ENCODE measurements at places on chromosomes 12 and 14. TPM values are rescaled to one million over a fixed set of nuclear protein-coding genes. Genes with fewer than 3 reads are reported as not detected.

WDHD1 gene
- 3.4 TPM for total RNA-seq

DNA sequence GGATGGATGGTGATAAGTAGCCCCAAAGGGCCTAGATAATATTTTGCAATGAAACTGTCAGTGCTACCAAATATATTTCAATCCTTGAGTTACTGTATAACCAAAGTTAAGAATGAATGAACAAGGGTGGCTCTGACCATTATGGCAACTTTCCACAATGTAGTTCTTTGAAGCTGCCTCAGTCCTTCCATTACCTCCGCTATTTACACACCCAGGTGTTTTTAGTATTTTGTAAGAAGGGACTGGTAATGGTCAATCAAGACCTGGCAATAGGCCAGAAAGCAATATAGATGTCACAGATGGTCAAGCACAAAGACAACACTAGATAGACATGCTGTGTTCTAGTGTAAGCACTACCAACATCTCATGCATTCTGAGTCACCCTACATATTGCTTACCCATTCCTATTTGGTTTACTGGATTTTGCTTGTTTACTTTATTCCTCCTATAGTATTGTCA, 16.3 kb downstream of the DUSP16 start:
- no peak for DNase-seq

SLCO1B1 gene
- total RNA-seq: not detected

- DNase-seq: no peak
Observed at GRCh38 chr12:68403711-68404110, 71.5 kb upstream of the MDM1 start.

- no peak for DNase-seq
Observed at GRCh38 chr12:31390991-31391390, 65.0 kb upstream of the SINHCAF start.

GRCh38 chr14:99124482-99125105, 147.4 kb downstream of the BCL11B start:
- no peak for DNase-seq

NTN4 gene
- total RNA-seq: 74.1 TPM

DNA sequence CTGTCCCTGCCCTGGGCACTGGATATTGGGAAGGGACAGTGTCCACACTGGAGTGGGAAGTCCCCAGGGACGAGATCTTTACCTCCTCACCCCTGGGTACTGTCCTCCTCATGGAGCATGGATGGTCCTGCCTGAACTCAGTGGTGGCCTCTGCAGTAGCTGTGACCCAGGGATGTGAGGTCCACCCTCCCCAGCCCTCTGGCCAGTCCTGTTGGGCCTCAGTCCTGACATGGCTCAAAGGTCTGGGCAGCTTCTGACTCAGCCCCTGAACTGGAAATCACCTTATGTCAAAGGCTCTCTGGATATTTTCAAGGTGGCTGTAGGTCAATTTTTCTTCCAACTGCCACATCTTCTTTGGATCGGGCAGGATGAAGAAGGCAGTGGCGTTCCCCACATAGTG, 24.4 kb downstream of the SERPINA1 start:
- DNase-seq: no peak

DNA sequence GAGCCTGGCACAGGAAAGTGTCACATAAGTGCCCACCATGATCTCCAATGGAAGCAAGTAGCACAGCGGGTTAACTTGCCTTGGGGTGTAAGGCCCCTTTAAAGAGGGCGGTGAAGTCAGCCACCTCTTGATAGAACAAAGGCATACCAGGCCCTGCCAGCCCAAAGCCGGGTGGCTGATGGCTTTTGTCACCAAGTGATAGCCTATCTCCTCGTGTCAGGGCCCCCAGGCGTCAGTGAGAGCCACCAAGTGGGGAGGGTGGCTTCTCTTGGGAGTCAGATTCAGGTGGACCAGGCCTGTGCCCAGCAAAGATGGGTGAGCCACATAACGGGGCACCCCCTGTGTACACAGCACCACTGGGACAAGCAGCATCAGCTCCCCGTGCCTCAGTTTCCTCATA, 8.3 kb upstream of the MYL2 start:
- no peak for DNase-seq

- DNase-seq: no peak
Observed at GRCh38 chr12:80186727-80187217, 87.4 kb downstream of the OTOGL start.

DNA sequence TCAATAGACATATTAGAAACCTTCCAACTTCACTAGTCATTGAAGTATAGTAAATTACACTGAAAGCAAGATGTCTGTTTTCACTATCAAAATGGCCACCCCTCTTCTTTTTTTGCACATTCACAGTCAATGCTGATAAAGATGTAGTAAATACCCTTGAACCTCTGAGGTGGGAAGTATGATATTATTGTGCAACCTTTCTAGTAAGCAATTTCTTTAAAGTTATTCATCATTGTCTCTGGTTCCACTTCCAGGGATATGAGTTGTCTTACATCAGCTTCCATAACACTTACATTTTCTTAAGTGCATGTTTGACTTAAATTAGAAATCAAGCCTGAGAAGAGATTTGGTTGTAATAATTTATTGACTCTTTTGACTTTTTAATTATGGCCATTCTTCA, 453.9 kb upstream of the MGAT4C start:
- DNase-seq: no peak

TECPR2 gene
- total RNA-seq: 24.6 TPM

- no peak for DNase-seq
Observed at GRCh38 chr14:66131111-66131510, 355.1 kb upstream of the CCDC196 start.

- DNase-seq: peak; percentile 86
Observed at GRCh38 chr14:55103005-55103640, 25.9 kb upstream of the LGALS3 start.

DNA sequence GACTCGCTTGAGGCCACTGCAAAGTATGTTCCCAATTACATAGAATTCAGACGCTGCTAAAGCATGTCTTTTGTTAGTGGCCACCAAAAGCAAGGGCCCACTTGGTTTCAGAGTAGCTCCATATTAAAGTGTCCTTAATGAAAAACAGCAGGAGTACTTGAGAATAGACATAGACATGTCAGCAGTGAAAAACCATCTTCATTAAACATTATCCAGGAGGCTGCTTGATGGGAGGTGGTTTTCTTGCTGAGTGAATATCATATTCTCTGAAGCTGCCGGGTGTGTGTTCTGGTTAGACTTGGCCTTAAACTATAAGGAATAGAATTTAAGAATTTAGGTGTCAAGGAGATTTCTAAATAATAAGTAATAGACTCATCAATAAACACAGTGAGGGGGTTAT, 79.5 kb upstream of the CCDC198 start:
- DNase-seq: no peak

GRCh38 chr14:54259821-54260220, 137.0 kb upstream of the CDKN3 start:
- no peak for DNase-seq

DNA sequence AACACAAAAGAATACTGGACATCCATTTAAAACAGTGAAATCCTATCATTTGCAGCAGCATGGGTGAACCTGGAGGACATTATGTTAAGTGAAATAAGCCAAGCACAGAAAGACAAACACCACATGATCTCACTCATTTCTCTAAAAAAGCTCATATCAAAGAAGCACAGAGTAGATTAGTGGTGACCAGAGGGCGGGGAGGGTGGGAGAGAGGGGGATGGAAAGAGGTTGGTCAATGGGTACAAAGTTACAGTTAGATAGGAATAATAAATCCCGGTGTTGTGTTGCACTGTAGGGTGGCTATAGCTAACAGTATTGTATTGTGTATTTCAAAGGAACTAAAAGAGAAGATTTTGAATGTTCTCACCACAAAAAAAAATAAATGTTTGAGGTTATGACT, 52.4 kb downstream of the DUSP6 start:
- DNase-seq: no peak

KRT2 gene
- total RNA-seq: not detected

DNA sequence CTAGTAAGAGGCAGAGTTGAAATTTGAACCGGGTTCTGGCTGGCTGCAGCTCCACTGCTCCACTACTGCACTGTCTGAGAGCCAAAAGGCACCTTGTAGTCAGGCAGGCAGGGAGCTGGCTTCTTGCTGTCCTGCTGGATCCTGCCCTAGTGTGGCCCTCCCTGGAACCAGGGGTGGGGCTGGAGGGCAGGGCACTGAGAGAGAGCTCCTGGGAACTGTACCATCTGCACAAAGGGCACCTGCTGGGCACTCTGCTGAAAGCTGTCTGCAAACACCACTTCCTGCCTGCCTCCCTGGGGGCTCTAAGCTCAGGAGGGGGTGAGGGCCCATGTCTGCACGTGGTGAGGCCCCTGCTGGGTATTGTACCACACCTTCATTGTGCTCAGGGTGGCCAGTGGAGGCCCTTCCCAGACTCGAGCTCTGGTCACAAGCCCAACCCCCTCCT, 19.0 kb upstream of the TCL1B start:
- DNase-seq: no peak

DNA sequence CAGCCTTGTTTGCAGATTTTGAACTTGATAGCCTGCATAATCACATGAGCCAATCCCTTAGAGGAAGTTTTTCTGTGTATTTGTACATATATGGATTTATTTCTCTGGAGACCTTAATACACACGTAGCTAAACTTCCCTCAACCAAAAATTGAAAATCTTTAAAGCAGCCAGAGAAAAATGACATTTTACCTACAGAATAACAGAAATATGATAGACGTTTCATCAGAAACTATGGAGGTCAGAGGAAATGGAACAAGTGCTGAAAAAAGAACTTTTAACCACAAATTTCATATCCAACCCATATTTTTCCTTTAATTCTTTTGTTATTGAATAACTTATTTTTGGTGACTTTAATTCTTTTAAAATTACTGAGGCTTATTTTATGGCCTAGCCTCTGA, 177.7 kb downstream of the CCDC91 start:
- DNase-seq: no peak

DNA sequence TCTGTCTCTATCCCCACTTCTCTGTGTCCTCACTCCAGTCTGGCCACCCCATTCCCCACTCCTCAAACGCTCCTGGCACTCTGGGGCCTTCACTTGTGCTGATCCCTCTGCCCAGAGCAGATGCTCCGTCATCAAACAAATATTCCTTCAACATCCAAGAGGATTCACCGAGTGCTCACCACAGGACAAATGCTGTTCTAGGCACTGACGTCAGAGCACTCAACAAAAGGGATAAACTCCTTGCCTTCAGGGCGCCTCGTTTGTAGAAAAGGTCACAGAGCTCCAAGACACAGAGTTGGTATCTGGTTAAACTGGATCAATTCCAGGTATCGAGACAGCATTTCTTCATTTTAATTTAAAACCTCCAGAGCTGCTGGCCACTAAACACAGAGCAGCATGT, 35.3 kb downstream of the PSMC1 start:
- DNase-seq: no peak

GRCh38 chr12:89363084-89363483, 10.8 kb upstream of the DUSP6 start:
- no peak for DNase-seq
